ENCODE measurements at places on chromosomes 1 and 21. TPM values are rescaled to one million over a fixed set of nuclear protein-coding genes. Genes with fewer than 3 reads are reported as not detected.

DNA sequence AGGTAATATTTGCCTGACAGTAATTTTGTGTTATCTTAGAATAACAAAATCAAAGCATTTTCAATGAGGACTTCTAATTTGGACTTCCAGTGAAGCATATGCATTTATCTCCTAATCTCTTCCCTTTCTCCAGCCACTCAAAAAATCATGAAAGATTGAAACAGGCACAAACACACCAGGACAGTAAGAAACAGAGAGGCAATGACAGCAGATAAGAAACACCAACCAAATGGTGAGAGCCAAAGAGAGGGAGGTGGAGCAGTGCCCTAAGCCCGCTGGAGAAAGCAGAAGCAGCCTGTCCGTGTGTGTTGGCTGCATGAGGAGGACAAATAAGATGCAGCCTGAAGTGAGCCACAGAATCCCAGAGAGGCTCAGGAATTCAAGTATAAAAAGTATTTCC lies 39.0 kb downstream of the SLC44A3 start:
- no peak for DNase-seq

DNA sequence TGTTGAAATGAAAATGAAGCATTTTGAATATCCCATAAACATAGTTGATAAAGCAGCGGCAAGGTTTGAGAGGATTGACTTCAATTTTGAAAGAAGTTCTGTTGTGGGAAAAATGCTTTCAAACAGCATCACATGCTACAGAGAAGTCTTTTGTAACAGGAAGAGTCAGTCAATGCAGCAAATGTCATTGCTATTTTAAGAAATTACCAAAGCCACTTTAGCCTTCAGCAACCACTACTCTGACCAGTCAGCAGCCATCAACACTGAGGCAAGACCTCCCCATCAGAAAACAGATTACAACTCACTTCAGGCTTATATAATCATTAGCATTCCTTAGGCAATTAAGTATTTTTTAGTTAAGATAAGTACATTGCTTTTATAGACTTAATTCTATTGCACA lies 33.8 kb upstream of the FCRL3 start:
- DNase-seq = no peak

DNA sequence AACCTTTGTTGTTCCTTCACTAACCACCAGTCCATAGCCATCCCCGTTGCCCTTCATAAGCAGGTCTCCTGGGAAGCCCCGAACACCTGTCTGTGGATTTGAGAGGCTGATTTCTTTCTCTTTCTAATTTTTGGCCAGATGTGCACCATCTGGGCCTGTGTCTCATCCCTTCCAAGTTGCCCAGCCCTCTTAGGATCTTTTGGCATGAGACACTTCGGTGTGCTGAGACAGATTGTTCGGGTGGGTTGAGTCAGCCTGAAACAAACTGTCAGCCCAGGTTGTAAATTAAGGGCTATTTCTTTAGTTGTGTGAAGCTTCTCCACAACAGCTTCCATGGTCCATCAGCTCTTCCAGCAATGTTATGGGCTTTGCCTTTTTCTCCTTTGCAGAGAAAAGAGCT lies 1.4 kb upstream of the DNAJC11 start:
- no peak for DNase-seq

- no peak for DNase-seq
Measured at GRCh38 chr1:210989905-210990304, 144.0 kb downstream of the KCNH1 start.

DNA sequence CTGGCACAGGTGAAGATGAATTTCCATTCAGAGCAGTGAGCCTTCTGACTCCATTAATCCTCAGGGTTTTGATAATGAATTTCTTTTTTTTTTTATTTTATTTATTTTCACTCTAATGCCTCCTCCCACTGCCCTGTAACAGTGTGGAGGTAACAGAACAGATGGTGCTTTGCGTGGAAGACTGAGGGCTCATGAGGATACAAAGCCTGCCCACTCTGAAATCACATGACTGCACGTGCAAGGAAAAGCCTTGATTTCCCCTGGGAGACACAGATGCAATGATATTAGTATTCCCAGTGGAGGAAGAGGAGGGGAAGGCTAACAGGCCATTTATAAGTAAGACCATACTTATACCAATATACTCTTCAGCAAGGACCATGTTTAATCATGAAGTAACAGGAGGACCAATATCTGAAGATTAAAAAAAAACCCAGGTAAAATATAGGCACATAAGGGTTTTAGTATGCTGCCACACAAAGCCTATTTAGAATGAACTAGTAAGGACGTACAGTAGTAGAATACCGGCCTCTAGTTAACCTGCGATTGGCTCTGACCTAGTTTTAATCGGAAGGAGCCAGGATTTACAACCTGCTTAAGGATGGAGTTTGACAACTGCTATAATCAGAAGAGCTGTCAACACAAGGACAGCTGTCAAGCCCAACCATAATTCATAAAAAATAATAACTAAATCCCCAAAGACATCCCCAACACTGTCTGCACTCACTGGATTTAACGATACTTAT lies 69.6 kb downstream of the LHX4 start:
- DNase-seq = no peak

GRCh38 chr1:57770772-57771171 lies 346.9 kb upstream of the DAB1 start:
- no peak for DNase-seq

- DNase-seq = no peak
Measured at GRCh38 chr1:238468068-238468467, 577.3 kb upstream of the ZP4 start.

GRCh38 chr1:47507144-47507543 lies 69.3 kb downstream of the FOXD2 start:
- DNase-seq = no peak

- no peak for DNase-seq
Measured at GRCh38 chr1:12014141-12014991, 4.9 kb upstream of the MIIP start.

- DNase-seq = no peak
Measured at GRCh38 chr1:41537788-41538351, 53.4 kb upstream of the EDN2 start.

DNA sequence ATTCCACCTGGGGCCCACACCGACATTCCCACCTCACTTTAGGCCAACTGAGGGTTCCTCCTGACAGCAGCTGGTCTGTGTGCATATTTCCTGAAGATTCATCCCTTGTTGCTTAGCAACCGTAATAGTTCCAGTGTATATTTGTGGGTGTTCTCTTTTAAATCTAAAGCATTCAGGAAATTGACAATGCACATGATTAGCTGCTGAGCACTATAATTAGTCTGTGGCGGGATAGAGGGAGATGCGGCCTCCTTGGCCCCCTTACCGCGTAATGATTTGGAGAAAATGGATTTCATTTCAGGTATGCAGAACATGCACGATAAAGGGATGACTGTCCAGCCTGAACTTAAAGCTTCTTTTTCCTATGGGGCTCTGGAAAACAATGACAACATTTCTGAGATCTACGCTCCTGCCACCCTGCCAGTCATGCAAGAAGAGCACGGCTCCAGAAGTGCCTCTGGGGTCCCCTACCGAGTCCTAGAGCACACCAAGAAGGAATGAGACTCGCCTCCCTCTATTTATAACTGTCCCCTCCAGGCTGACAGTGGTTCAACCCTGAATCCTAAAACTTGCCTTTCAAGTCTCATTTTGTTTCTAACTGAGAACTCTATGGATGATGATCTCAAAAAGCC lies 33.8 kb upstream of the RCAN3 start:
- DNase-seq = no peak

DNA sequence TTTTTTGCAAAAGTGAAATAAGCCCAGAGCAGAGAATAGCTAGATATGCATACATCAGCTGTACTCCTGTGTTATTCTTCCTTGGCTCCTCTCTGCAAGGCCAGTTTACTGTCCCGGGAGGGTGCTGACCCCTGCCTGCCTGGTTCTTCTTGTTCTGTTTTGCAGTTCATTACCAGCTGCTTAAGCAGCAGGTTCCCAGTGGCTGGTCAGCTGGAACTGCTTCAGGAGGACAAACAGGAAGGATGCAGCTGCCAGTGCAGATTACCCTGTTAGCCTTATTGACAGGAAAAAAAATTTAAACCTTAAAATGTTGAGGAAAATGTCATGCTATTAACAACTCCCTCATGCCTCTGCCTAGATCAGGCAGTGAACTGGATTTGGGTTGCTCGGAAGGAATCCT lies 16.0 kb upstream of the LRIG2 start:
- DNase-seq = no peak

GRCh38 chr1:69271587-69272125 lies 296.1 kb upstream of the LRRC7 start:
- DNase-seq = no peak

DNA sequence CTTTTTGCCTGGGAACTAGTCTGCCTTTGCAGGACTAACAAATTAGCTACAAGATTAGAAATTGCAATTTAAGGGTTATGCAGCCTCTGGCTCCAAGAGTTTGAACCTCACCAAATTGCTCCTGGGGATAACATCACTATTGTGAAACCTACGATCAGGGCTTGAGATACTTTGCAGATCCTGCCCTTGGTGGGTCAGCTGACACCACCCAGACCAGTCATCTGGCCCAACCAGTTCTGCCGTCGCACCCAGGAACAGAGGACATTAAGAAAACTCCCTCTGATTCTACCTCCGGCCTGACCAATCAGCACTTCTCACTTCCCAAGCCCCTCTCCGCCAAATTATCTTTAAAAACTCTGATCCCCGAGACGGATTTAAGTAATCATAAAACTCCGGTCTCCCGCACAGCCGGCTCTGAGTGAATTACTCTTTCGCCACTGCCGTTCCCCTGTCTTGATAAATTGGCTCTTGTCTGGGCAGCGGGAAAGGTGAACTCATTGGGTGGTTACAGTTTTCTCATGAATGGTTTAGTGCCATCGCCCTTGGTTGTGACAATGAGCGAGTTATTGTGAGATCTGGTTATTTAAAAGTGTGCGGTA lies 32.9 kb upstream of the B3GALT5 start:
- no peak for DNase-seq

- DNase-seq = no peak
Measured at GRCh38 chr1:67610450-67610849, 74.6 kb upstream of the GADD45A start.

DNA sequence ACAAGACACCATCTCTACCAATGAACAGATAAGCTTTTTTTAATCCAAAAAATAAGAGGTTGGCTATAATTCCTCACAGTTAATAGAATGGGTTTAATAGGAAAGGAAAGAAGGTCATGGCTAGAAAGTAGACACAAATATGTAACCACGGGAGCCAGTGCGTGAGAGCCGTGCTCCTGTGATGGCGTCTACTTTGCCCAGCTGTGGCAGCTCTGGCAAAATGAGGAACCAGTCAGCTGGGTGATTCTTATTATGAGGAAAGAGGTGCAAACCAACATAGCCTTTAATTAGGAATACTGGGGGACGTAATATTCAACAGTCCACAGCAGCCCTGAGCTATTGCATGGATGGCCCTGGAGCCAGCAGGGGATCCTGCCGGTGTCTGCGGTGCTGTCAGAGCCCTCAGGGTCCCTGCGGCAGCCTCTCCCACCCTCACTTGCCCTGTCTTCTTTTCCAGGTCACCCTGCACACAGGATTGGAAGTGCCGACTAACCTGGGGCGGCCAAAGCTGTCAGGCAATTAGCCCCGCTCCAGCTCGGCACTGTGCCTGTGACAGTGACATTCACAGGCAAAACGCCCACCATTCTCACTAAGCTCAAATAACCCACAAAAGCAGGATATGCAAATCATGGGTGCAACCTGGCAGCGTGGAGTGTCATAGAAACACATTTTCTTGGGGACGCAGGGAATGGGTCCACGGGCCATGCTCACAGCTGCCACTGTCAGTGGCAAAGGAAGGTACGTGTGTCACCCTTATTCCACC lies 25.9 kb upstream of the GNPAT start:
- no peak for DNase-seq

GRCh38 chr1:119590393-119590792 lies 57.7 kb downstream of the ZNF697 start:
- DNase-seq = no peak

- no peak for DNase-seq
Measured at GRCh38 chr1:43327549-43328292, 9.9 kb upstream of the MPL start.

DNA sequence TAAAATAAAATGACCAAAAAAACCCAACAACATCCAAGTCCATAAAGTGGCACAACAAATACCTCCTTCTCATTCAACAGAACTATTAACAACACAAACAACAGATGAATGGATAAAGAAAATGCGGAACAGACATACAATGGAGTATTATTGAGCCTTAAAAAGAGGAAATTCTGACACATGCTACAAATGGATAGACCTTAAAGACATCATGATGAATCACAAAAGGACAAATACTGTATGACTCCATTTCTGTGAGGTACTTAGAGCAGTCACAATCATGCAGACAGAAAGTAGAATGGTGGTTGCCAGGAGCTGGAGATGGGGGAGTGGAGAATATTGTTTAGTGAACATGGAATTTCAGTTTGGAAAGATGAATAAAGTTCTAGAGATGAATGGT lies 42.6 kb downstream of the EYA3 start:
- DNase-seq = no peak

DNA sequence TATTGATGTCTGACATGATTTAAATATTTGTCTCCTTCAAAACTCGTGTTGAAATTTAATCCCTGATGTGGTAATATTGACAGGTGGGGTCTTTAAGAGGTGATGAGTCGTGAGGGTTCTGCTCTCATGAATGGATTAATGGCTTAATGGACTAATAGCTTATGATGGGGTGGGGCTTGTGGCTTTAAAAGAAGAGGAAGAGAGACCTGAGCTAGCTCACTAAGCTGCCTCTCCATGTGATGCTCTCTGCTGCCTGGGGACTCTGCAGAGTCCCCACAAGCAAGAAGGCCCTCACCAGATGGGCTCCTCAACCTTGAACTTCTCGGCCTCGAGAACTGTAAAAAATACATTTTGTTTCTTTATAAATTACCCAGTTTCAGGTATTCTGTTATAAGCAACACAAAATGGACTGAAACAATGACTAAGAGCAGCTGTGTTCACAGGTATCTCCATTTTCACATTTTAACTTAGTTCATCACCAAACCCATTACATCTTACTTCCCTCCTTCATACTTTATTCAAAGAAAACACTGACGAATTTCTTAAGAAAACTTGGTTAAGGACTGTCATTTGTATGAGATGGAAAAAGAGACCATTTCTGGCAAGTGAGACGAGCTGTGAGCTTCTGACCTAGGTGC lies 12.1 kb upstream of the AIM2 start:
- DNase-seq = no peak

DNA sequence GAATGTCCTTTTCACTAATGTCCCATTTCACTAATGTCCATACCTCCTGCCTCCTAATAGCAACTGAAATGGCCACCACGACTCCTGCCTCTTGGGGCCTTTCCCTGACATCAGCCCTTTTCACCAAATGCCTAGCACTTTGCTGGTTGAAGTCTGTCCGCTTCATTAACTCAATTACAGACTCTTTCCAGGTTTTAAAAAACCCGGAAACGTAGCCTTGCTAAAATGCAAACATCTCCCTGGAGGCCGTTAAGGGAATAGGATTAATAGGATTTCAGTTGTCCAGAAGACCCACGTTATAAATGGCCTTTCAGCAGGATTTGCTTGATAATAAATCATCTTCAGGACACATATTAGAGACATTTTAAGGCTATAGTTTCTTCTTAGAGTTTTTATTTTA lies 25.7 kb upstream of the ERO1B start:
- no peak for DNase-seq

- no peak for DNase-seq
Measured at GRCh38 chr1:71649608-71650007, 568.8 kb upstream of the ZRANB2 start.

Gene CNIH3
- 1.1 TPM for total RNA-seq

Gene CCDC185
- total RNA-seq = not detected

Gene RBM15
- 44.5 TPM for total RNA-seq

Gene PKP1
- not detected for total RNA-seq

Gene POU3F1
- total RNA-seq = 1.0 TPM

Gene DYNLT5
- total RNA-seq = not detected

Gene RNU1-3
- total RNA-seq = 1,622 TPM

Gene ADPRS
- 45.6 TPM for total RNA-seq

Gene E2F2
- 5.5 TPM for total RNA-seq

Gene ATP1A2
- total RNA-seq = not detected

Gene LHX8
- not detected for total RNA-seq
